ENCODE measurements at places on chromosomes 3 and 15.

DNA sequence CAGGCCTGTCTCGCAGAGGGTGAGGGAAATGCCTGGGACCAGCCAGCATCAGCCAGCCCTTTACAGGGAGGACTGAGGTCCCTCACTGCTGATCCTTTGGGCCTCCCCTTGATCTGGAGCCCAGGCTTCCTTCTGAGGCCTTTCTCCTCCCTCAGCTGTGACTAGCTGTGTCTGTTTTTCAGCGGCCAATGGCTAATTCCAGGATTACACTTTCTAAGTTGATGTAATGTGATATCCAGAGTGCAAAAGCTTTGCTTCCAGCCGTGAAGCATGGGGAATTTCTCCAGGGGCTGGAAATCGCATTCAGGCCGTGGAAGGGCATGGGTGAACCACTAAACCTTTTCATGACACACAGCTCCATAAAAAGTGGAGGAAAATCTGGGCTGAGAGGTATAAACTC, 157.6 kb downstream of the SHQ1 start:
- no peak for DNase-seq

GRCh38 chr3:124456506-124456905, 273.7 kb upstream of the UMPS start:
- no peak for DNase-seq

DNA sequence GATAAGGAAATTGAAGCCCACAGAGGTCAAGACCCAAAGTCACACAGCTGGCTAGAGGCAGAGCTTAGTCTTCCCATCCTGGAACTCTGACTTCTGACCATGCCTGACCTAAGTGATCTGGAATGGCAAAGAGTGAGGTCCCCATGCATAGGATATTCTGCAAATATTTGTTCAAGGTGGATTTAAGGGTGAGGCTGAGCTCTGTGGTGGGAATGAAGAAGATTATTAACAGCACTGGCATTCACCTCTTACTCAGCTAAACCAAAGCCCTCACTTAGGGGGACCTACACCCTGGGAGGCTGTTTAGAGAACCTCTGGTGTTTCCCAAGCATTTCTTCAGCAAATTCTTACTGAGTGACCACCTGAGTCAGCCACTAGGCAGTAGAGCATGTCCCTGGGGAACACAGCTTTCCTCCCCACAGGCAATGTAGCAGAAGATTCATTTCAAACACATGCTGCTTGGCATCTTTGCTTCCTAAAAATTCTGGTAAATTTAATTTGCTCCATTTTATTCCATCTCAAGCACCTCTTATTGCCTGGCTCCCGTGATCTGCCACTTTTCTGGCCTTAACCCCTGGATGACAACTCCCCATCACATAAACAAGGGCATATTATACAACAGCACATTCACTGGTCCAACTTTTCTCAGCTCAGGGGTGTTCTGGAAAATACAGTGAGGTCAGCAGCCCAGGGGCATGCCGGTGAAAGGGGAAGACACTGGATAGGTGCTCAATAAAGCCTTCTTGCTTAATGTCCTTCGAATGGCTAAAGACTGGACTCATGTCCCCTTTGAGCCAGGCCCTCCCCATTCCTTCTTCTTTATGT, 176.0 kb downstream of the ABHD5 start:
- peak; percentile 93 for DNase-seq

- DNase-seq: peak; percentile 4
Observed at GRCh38 chr3:125281381-125281780, 68.8 kb upstream of the SLC12A8 start.

GRCh38 chr15:69849232-69849610, 248.5 kb downstream of the TLE3 start:
- DNase-seq: no peak

- DNase-seq: peak; percentile 77
Observed at GRCh38 chr3:177934001-177934891, 602.0 kb upstream of the KCNMB2 start.

DNA sequence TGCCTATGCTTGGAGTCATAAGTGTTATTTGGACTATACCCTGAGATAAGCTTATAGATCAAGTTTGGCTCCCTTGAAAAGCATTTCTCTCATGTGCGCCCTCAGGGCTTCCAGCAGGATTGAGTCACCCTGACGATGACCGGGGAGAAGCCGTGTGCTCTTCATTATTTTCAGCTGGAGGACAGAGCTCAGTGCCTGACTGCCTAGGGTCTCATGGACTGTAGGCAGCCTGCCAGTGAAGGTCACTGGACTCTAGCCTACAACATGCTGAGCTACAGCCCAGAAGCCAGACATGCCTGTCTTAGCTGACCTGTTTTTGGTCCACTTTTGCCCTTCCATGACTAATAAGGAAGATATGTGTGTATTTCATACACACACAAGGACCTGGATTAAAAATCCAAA, 31.6 kb upstream of the NUDT16 start:
- peak; percentile 71 for DNase-seq

GRCh38 chr3:100779480-100779879, 70.2 kb downstream of the TFG start:
- no peak for DNase-seq

DNA sequence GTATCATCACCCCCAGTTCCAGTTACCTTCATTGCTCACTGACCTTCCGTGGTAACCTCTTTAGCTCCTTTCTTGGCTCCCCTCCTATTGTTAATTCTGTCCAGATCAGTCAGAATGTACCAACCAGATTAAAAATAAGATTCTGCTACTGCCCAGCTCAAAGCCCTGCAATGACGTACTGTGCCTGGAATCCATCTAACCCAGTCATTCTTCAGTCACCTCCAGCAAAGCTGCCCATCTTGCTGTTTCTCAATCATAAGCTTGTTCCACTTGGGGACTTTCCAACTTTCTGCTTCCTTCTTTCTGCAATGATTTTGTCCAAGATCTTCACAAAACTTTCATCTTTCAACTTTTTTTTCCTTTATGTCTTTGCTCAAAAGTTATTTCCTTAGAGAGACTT, 512.0 kb upstream of the ZNF385D start:
- peak; percentile 74 for DNase-seq

DNA sequence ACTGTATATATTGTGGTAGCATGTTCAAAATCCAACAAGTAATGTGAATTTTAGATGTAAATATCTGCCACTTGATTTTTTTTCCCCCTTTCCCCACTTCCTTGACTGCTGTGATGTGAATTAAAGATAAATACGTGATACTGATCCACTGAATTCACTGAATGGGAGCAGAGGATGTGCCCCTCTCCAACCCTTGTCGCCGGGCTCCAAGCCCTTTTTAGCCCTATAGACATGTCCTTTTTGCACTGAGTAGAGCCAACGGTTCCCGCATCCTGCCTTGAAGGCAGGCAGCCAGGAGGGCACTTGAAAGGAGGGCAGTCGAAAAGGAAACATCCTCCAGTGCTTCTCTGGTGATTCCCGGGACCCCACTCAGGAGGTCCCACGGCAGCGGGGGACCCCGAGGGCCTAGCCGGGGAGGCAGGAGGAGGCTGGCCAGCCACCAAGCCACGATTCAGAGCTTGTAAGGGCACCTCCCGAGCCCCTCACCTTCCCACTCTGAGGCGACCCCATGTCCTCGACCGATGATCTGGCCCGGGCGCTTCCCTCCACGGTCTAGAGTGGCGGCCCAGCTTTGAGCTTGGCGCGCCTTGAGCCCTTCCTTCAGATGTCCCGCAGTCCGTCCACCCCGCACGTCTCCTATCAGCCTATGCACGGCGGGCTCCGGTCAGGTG, 901 bp upstream of the MANF start:
- DNase-seq: peak; percentile 28

- DNase-seq: no peak
Observed at GRCh38 chr3:50518436-50518835, 15.0 kb upstream of the CACNA2D2 start.

DNA sequence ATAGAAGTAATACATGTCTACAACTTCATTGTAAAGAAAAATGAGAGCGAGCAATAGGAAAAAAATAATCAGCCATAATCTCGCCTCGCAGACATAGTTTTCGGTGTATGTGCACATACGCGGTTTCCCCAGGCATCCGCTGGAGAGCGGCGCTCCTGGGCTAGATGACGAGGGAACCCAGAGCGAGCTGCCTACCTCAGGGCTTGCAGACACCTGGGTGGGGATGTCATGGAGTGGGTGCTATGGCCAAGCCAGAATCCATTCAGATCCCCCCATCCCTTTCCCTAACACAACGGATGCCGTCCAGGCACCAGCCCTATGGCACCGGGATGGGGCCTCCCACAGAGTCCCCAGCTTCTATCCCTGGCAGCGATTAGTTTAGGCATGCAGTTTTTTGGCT, 4.5 kb upstream of the CFAP100 start:
- no peak for DNase-seq

DNA sequence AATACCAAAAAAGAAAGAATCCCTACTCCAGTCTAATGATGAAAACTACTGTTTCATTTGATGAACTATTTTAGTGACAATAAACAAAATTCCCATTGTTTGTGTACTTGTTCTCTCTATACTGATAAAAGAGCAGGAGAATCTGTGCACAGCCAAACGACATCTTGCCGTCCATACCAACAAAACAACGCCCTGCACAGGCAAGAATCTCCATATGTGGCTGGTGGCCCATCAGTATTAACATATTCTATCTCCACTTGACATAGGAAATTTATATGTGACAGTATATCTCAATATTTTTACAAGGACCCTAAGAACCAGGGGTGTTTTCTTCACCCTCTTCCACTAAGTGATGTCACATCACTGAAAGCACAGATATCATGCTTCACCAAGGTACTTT, 279.5 kb downstream of the ULK4 start:
- DNase-seq: no peak

DNA sequence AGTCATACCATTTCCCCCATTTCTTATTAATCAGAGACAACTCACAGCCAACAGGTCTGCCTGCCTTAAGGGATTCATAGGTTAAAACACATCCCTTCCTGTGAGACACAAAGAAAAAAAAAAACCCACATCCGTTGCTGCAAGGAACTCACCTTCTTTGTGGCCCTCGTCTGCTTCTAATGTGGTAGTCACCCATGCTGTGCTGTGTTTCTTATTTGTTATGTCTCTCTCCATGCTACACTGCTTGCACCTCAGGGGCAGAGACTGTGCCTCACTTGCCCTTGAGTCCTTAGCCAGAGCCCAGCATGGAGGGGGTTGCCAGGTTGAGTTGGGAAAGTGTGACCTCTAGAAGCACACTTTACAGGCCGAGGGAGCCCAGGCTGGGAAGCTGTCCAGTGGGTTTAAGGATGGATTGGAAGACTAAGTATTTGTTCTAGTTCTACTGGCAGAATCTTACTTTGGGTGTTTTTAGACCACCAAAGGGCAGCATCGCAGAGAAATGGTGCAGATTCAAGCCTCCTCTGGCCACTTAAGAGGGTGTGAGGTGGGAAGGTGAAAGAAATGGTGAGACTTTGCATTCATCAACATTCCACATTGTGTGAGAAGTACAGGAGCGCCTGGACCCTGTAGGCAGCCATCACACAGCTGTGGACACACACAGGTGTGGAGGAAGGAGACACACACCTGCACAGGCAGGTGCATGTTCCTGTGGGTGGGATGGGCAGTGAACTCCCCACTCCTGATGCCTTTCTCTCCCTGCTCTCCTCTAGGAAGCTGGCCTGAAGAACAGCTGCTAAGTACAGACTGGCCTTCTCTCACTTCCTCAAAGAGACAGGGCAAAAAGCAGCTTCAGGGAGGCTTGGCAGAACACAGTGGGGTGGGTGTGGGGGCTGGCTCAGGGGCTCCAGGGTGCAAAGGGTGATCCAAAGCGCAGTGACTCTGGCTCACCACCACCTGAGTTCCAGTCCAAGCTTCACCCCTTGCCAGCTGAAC, 48.8 kb downstream of the GLB1 start:
- DNase-seq: no peak

- DNase-seq: no peak
Observed at GRCh38 chr15:42279234-42279723, 6.0 kb upstream of the TMEM87A start.

DNA sequence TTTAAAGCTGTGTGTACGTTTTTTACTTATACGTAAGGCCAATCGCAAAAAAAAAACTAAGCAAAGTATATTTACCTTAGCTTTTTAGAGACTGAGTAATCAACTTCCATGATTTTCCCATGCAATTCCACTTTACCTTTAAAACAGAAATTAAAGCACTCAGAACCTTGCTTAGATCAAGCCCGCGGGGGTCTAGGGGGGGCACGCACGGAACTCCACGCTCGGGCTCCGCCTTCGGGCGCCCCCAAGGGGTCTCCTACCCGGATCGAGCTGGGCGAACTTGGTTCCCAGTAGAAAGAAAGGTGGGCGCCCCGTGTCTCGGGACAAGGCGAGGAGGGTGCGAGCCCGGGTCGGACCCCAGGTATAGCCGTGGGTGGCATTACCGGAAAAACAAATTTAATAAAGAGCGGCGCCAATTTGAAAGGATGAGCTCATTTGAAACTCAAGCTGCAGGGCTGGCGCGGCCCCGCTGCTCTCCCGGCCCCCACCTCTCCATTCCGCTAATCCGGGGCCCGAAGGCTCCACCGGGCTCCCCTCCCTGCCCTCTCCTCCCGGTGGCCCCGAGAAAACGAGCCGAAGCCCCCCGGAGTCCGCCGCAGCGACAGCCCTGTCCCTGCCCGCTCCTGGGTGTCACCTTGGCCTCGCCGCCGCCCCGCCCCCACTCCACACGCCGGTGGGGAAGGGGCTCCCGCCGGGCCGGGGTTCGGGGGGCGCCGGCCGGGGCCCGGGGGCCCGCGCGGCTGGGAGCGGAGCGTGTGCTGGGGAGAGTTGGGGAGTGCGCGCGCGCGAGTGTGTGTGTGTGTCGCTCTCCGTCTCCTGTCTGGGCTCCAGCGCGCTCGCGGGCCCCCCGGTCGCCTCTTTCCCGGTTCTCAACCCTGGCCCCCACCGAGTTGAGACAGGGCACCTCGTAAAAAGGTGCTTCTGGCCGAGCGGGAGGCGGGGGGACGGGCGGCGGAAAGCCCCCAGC, 1.5 kb downstream of the IGF2BP2 start:
- peak; percentile 41 for DNase-seq

DNA sequence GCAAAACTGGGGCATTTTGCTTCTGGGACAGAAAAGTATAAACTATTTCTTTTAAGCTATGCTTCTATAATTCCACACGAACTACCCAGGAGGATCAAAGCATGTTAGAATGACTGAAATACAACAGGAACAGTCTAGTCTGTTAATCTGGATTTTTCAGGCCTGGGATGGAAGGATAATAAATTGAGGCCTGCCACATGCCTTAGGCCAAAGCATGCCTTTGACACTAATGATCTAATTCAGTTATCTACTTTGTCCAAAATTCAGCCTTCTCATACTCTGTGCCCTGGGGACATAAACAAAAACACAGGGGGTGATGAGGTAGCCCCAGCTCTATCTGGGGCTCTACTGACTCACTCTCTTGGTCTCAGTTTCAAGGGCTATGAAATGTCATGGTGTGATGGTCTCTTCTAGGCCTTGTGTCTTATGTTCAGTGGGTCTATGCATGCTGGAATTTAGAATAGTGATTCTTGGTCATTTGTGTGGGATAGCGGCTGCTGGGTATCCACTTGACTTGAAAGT, 32.5 kb downstream of the GAP43 start:
- DNase-seq: no peak

DNA sequence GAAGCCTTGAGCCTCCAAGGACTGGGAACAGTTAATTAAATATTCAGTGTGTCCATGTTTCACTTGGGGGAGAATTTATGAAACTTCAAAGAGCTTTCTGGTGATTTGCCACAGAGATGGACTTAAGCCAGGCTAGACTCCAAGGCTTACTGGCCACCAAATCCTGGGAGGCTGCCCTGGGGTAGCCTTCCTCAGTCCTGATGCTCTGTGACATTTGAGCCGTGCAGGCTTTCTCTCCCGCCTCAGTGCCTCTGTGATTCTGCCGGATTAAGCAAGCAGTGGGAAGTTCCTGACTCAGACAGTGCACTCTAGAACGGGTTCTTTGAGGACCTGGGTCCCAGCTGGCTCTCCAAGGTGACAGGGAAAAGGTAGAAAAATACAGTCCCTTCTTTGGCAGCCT, 314.7 kb upstream of the ICE2 start:
- DNase-seq: no peak

- DNase-seq: peak; percentile 45
Observed at GRCh38 chr3:29312960-29313452, 32.1 kb downstream of the RBMS3 start.

- no peak for DNase-seq
Observed at GRCh38 chr3:126202276-126202675, 21.9 kb upstream of the ALDH1L1 start.

All from AG08395 (cell line).